ENCODE measurements at places on chromosomes 1 and 21.
A peak's percentile ranks its signal among the peaks of the same experiment; 100 is the strongest.

GRCh38 chr1:42922687-42923366 is 35.8 kb downstream of the SLC2A1 start:
- DNase-seq: peak; percentile 80

- no peak for DNase-seq
Measured at GRCh38 chr1:145942871-145943270, 14.9 kb downstream of the LIX1L start.

DNA sequence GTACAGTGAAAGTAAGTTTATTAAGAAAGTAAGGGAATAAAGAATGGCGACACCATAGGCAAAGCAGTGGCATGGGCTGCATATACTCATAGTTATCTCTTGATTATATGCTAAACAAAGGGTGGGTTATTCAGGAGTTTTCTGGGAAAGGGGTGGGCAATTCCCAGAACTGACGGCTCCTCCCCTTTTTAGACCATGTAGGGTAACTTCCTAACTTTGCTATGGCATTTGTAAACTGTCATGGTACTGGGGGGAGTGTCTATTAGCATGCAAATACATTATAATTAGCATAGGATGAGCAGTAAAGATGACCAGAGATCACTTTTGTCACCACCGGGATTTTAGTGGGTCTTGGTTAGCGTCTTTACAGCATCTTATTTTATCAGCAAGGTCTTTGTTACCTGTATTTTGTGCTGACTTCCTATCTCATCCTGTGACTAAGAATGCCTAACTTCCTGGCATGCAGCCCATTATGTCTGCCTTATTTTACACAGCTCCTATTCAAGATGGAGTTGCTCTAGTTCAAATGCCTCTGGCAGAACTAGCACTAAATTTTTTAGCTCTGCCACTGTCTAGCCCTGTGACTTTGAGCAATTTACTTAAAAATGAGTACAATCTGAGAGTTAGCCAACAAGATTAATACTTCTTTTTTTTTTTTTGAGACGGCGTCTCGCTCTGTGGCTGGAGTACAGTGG is 110.3 kb upstream of the PALMD start:
- DNase-seq: no peak

DNA sequence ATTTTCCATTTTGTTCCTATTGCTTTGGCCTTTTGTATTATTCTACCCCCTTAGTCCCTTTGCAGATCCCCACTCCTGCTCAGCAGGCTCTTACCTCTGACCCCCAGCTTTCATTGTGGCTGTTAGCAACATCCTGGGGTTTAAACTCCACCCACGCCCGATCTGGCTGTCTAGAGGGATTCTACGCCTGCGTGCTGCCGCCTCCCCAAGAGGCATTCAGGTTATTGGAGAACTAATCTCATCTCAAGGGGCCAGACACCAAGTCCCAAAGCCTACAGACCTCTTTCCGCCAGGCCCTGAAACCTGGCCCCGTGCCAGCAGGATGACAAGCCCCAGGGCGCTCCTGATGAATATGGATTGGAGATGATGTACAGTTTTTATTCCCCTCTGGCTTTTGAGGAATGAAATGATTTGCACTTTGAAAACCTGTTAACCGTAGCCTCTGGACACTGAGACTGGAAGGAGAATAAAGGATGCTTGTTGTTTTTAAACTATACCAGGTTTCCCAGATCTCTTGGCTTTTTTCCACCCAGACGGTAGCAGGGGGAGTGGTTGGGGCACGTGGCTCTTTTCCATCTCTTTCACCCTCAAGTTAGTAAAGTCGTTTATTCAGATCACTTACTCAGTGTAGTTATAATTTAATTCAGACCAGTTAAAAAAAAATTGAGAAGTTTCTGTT is 14.5 kb upstream of the IKBKE start:
- no peak for DNase-seq

DNA sequence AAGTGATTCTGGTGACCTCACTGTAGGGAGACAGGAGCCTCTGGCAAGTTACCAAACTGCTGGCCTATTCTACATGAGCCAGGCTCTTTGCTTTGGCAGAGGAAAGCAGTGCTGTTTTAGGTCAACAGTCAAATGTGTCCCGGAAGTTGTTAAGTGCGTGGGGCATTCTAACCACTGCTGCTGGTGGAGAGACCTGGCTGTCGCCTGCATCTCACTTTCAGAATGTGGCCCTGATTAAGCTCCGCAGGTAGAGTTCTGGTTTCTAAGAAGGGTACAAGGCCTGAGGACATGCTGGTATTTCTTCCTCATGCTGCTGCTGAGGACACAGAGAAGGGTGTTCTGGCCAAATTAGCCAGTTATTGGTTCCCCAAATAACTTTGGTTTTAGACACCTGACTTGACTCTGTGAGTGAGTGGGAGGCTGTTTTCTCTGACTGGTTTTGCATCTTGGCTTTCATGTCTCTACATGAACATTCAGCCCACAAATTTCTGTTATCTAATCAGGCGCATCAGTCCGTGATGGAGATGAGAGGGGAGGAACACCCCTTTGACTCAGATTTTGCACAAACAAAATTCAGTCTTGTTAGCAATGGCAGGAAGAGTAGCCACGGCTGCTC is 120.8 kb downstream of the LMO4 start:
- no peak for DNase-seq

DNA sequence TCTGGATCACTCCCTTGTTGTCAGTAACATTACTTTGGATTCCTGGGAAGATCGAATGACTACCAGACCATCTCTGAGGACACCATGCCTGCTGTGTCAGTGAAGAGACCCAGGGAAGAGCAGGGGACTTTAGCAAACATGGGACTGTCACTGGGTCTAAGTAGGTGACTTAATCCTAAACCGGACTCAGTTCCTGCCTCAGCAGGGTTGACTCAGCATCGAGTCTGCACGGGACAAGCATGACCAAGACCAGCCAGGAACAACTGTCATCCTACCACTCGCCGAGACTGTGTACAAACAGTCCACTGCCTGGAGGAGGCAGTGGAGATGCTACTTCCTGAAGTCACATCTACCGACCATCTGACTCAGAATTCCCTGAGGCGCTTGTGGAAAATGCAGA is 53.2 kb upstream of the RAB4A start:
- no peak for DNase-seq

GRCh38 chr1:60906526-60906925 is 175.8 kb upstream of the NFIA start:
- no peak for DNase-seq

DNA sequence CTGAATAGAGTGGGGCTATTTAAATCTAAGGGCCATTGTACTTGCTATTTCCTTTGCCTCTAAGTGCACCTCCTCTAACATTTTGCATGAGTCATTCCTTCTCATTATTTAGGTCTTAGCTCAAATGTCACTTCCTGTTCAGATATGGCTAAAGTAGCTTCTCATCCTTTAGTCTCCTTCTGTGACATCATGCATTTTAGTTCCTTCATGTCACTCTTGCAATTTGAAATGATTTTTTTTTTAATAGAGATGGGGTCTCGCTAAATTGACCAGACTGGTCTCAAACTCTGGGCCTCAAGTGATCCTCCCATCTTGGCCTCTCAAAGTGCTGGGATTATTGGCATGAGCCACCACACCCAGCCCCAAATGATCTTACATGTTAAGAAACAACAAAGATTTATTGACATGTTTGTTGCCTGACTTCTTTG is 6.6 kb downstream of the TBX19 start:
- DNase-seq: no peak

GRCh38 chr1:233695901-233696300 is 82.0 kb downstream of the KCNK1 start:
- DNase-seq: no peak
